ENCODE measurements at places on chromosomes 5 and 9.

GRCh38 chr9:96674906-96675538 is 19.9 kb upstream of the PRXL2C start:
- no peak for DNase-seq

GRCh38 chr5:9905661-9906060 is 275.5 kb upstream of the TAS2R1 start:
- no peak for DNase-seq

- no peak for DNase-seq
Observed at GRCh38 chr9:135865531-135865930, 41.8 kb downstream of the CAMSAP1 start.

DNA sequence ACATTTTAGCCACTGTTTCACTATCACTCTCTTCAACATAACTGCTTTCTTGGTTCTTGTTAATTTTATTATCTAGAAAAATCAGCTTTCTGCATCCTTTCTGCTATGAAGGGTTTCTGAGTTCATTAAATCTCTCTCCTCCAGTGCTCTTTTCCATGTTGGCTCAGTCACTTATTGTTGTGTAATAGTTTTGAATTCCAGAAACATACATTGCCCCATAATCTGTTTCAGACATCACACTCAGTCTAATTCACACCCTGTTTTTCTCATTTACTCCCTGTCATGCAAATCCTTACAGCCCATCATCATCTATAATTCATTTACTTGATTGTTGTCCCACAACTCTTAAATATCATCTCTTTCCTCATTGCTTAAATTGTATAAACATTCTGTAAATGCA is 176.1 kb upstream of the CDH12 start:
- no peak for DNase-seq

GRCh38 chr9:4114569-4115505 is 185.0 kb downstream of the GLIS3 start:
- no peak for DNase-seq

- DNase-seq, result no peak
Observed at GRCh38 chr5:129500101-129500500, 40.0 kb downstream of the ADAMTS19 start.
